Uterus (tissue), 4 donors: ENCODE measurements at places on chromosomes 13 and 19. TPM values are rescaled to one million over a fixed set of nuclear protein-coding genes. Genes with fewer than 3 reads are reported as not detected.

GRCh38 chr13:23609414-23609760 is 39.2 kb downstream of the TNFRSF19 start:
- DNase-seq, result peak; percentile 56

The EXOSC5 gene
- 11.4 TPM for total RNA-seq

The C13orf46 gene
- total RNA-seq, result 1.7 TPM

GRCh38 chr13:39956036-39956435 is 300.6 kb downstream of the COG6 start:
- DNase-seq, result no peak

The OVOL3 gene
- total RNA-seq, result not detected

GRCh38 chr19:2045501-2046045 is 5.5 kb downstream of the MKNK2 start:
- no peak for DNase-seq

DNA sequence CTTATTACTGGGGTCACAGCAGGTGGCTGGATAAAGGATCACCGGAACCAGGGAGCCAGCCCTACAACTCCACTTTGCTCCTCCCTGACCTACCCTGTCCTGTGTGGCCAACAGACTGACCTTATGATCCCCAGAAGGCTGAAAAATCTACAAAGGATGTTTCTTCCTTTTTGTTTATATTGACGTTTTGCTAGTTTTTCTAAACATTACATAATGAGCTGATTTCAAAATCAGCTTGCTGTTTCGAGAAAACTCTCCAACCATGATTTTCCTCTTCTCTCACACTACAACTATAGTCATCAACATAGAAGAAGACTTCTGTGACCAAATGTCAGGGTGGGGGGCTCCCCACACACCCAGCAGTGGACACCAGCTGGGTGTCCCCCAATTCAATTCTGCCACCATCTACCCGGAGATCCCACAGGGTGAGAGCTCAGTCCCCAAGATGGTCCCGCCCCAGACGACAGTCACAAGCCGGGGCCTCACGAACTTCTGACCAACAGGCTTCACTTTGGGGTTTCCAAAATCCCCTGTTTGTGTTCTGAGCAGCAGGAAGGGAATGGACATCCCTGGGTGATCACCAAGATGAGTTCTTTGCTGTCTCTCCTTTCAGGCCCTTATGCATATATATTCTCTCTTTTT is 35.0 kb downstream of the ZNF536 start:
- DNase-seq, result no peak

The SGCG gene
- not detected for total RNA-seq

The CLEC17A gene
- total RNA-seq, result not detected

DNA sequence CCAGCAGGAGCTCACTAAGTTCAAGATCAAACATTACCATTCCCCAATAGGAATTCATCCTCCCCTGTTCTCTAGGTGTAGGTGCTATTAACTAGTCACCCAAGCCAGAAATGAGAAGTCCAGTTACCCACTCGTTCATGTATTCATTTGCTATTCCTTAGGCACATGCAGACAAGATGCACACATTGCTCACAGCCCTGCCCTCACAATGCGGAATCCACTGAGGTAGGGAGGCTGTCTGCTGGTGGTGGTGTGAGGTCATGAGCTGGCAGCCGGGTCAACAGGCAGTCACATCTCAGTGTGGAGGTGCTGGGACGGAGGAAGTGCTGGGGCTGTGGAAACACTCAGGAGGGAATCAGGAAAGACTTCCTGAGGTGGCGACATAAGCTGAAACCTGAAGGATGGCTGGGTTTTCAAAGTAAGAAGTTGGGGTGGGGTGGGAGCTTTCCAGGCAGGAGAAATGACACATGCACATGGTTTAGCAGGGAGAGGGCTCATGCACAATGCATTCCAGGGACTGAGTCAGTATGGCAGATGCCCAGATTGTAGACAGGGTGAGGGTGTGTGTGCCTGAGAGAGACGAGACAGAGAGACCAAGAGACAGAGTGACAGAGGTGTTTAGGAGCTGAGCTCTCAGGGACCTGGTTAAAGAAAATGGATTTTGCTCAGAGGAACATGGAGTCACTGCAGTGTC is 117.6 kb downstream of the USP12 start:
- DNase-seq, result no peak

- DNase-seq, result no peak
These were observed 1.4 kb upstream of the CYP2F1 start for GRCh38 chr19:41112728-41113290.

GRCh38 chr19:13727798-13728197 is 36.5 kb upstream of the MRI1 start:
- DNase-seq, result peak; percentile 32

The GIPR gene
- total RNA-seq, result 0.98 TPM

- DNase-seq, result no peak
These were observed 5.5 kb upstream of the FSTL3 start for GRCh38 chr19:670609-671075.

GRCh38 chr19:55109527-55110291 is 7.7 kb downstream of the PPP1R12C start:
- DNase-seq, result no peak

GRCh38 chr13:100129605-100130004 is 40.7 kb downstream of the PCCA start:
- no peak for DNase-seq

DNA sequence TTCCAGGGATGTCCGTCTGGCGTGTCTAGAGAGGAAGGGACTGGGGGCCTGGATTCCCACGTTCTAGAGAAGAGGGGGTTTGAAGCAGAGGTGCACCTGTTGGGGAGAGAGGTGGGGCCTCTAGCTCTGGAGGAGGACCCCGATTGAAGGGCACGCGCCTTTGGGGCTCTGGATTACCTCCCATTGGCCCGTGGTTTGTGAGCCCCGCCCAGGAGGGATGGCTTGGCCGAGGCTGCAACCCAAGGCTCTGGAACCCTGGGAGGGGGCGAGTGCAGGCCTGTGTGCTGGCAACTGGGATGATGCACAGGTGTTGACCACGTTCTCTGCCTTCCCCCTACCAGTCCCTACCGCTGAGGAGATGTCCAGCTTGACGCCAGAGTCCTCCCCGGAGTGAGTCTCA is 20.2 kb downstream of the TMEM150B start:
- DNase-seq, result no peak

The NLRP7 gene
- total RNA-seq, result not detected

The GPR183 gene
- 2.0 TPM for total RNA-seq
